T47D (cell line): ENCODE measurements at places on chromosomes 4 and X.

DNA sequence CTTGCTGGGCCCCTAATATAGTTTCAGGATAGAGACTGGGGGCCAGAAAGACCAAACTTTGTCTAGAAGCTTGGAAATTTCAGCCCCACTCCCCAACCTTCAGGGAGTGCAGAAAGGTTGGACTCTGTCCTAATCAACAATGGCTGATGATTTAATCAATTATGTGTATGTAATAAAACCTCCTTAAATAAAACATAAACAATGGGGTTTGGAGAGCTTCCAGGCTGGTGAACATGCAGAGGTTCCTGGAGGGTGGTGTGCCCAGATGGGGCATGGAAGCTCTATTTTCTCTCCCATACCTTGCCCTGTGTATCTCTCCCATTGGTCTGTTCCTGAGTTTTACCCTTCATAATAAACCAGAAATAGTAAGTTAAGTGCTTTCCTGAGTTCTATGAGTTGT, 174.2 kb downstream of the GC start:
- DNase-seq = no peak

- no peak for DNase-seq
Measured at GRCh38 chrX:21943460-21944135, 3.1 kb downstream of the SMS start.

DNA sequence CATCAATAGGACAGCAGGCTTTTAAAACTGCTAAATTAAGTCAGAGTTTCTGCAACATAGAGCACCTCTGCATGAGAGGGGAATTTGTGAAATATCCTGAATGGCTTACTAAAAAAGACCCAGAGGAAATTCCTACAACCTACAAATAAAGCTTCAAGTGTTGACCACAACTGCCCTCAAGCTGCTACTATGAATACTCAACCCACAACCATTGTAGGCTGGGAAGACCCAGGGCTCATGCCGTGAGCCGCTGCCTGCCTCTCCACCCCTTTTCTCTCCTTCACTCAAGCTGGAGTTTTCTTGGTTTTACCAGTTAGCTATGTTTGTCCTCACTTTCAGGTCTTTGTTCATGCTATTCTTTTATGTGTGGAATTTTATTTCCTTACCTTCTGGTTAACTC, 151.6 kb downstream of the EMCN start:
- DNase-seq = no peak

DNA sequence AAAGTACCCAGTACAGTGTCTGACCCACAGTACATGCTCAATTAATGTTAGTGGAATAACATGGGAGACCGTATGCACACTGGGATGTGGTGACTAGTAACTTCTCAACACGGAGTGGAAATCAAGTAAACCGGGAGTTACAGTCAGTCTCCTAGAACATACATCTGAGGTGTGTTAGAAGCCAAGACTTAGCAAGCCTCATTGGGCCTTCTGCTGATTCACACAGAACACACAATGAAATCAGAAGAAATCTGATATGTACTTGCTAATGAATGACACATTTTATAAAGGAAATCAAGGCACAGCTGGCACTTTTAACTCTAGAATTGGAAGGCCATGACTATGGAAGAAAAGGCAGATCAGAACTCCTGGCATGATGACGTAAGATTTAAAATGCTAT, 13.0 kb downstream of the TRAPPC2 start:
- no peak for DNase-seq

GRCh38 chr4:77804471-77804870, 14.7 kb downstream of the CNOT6L start:
- no peak for DNase-seq

GRCh38 chrX:38634665-38635064, 73.3 kb downstream of the TSPAN7 start:
- DNase-seq = no peak

DNA sequence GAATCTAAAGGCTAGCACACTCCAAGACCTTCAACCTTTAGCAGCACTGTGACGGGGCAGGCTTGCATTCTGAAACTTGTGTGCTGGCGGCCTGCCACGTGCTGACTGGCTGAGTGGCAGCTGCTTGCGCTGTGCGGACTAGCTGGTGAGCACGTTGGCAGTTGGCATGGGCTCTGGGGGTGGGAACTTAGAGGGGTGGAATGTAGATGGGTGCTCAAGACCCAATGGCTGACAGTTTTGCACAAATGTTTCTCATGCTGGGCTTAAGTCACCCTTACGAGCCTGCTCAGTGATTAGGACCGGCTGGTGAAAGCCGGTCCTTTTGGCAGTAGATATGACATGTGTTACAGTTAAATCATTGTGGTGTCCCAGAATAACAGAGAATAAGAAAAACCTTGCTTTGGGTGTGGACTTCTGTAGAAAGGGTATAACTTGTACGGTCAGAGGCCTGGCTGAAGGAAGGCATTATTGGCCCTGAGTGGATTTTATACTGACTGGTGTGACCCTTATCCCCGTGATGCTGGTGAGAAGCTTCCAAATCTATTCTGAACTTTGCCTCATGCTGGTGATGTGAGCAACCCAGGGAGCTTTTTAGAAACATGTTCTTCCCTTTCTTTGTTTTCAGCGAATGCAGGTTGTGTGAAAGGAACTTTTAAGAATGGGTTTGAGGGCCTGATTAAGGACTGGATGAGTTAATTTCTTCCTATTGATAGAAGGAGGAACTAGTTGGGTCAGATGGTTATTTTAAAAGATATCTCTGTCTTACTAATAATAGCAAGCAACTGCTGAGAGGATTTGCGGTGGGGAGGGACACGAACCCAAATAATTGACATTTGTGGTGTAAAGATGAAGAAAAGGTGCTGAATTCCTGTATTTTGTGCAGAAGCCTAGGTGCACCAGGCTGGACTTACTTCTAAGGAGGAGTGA, 107.4 kb upstream of the SLC4A4 start:
- no peak for DNase-seq

- DNase-seq = no peak
Measured at GRCh38 chrX:73916931-73917667, 354.1 kb downstream of the CHIC1 start.

GRCh38 chrX:65686236-65686635, 18.8 kb downstream of the MSN start:
- no peak for DNase-seq

DNA sequence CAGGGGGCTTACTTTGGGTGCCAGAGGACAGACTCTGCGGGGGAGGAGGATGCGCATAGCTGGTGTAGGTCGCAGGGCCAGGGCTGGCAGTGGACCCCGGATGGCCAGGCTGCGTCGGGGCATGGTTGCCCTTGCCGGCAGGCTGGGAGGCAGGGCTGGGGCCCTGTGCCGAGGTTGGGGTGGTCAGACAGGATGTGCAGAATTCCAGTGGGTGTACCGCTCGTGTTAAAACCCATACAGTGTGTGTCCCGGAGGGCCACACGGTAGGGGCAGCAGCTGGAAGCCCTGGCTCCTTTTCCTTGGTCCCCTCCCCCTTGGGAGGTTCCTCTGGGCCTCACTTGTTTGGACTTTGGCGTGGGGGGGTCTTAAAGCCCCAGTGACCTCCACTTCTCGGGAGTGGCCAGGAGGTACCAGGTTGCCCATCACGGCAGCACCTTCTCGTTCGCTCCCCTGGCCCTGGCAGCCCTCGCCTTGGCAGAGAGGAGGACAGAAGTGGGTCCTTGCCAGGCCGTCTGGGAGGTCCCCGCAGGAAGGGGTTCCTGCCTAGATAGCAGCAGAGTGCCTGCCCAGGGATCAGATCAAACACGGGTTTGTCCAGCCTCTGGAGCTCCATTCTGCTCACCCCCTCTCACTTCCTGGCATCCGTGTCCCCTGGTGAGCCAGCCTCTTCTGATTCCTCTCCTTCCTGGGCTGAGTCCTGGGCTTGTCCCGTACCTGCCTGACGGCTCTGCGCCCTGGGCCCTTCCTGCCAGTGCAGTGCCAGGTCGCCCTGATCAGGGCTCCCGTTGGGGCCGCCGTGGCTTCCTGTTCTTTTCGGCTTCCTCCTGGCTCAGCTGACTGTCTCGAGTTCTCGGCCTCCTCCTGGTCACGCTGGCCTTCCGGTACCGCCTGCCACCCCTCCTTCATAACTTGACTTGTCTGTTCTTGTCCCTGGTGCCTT, 56.7 kb upstream of the HGFAC start:
- DNase-seq = no peak

DNA sequence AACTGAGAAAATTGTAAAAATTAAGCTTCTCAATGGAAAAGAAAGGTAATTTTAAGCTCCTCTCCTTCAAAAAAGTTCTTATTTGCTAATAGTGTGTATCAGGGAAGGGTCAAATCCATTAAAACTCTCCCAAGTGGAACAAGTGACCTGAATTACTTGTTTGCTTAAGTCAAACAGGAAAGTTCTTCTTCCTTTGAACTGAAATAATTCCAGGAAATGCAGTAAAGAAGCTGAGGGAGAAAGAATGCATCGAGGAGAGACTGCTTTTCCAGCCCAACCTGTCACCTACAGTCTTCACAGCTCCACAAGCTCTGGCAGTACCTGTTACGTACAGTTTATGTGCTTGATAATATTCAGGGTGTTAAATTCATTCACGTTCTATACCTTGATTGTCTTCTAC, 131.1 kb downstream of the KLHL8 start:
- peak; percentile 74 for DNase-seq

GRCh38 chr4:81359207-81359606, 112.5 kb downstream of the RASGEF1B start:
- DNase-seq = no peak

DNA sequence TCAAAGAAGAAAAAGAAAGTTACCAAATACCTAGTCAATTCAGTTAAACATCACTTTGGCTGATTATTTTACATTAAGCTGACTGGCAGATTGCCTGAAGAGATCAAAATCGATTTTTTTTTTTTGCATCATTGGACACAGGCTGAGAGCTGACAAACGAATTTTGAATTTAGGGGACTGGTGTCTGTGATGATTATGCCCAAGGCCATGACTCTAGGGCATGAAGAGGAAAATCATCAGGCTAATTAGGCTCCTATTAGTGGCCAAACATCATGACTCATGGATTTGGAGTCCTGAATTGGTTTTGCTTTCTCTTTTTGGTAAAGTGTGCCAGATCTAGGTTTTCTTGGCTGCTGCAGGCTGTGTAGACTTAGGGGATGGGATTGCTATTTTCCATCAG, 829.3 kb upstream of the LCORL start:
- no peak for DNase-seq

GRCh38 chr4:186727169-186727976, 3.7 kb upstream of the FAT1 start:
- DNase-seq = peak; percentile 18

DNA sequence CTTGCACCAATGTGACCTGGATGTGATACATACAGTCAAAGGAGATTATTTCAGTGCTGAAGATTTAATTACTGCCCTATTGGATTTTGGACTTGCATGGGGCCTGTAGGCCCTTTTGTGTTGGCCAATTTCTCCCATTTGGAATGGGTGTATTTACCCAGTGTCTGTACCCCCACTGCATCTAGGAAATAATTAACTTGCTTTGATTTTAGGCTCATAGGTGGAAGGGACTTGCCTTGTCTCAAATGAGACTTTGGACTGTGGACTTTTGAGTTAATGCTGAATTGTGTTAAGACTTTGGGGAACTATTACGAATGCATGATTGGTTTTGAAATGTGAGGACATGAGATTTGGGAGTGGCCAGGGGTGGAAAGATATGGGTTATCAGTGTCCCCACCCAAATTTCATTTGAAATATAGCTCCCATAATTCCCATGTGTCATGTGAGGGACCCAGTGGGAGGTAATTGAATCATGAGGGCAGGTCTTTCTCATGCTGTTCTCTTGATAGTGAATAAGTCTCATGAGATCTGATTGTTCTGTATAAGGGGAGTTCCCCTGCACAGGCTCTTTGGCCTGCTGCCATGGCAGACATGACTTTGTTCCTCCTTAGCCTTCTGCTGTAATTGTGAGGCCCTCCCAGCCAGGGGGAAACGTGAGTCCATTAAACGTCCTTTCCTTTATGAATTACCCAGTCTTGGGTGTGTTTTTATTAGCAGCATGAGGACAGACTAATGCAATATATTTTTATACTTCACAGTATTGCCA, 362.2 kb upstream of the SPANXN4 start:
- DNase-seq = no peak

- peak; percentile 23 for DNase-seq
Measured at GRCh38 chr4:41360921-41361793, 104.4 kb downstream of the UCHL1 start.

DNA sequence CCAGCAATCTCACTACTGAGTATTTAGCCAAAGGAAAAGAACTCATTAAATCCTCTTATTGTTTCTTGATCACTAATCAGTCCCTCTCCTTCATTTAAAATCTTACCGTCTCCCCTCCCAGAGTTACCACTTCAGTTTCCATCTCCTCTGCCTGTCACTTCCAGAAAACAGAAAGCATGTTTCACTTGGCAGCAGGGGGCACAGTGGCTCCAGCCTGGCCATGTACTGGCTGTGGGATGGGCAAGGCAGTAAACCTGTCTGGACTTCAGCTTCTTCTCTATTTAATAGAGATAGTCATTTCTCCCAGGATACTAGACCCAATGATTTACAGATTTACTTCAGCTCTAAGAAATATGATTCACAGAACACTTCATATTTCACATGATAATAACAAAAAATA, 63.2 kb downstream of the CD40LG start:
- DNase-seq = peak; percentile 53

DNA sequence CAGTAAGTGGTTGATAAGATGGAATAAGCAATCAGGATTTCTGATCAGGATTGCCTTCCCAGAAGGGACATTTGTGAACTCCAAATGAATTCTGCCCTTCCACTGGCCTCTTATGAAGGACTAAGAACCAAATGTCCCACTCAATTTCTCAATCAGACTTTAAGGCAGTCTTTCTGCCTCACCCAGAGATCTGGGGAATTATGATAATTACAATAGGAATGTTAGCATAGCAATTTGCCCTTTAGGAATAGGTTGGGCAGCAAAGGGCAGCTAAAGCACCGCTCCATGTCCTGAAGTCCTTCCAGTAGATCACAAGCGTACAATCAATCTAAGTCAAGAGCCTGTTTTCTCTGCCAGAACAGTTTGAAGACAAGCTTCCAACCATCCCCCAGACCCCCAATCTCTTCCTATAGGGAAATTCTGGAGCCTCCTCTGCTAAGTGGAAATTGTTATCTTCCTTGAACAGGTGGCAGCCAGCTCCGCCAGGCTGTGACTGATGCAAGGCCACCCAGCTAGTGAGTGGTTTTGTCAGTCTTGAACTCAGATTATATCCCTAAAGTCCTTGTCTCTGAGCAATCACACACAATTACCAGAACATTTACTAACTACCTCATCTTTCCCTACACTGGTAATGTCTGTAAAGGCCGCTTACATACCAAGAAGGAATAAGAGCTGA, 18.6 kb downstream of the NKX3-2 start:
- DNase-seq = no peak

DNA sequence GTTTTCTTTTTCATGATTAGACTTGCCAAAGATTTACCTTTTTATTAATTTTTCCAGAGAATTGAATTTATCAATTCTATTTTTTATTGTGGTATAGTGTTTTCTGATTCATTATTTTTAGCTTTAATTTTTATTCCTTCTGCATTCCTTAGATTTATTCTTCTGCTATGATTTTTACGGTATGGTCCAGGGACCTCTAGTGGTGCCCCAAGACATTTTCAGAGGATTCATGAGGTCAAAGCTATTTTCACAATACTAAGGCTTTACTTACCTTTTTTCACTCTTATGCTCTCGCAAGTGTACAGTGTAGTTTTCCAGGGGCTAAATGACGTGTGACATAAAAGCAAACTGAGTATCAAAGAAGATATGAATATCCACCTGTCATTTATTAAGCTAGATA, 8.0 kb downstream of the RADX start:
- peak; percentile 7 for DNase-seq
